ENCODE measurements at places on chromosomes 16 and 17.
A peak's percentile ranks its signal among the peaks of the same experiment; 100 is the strongest.

DNA sequence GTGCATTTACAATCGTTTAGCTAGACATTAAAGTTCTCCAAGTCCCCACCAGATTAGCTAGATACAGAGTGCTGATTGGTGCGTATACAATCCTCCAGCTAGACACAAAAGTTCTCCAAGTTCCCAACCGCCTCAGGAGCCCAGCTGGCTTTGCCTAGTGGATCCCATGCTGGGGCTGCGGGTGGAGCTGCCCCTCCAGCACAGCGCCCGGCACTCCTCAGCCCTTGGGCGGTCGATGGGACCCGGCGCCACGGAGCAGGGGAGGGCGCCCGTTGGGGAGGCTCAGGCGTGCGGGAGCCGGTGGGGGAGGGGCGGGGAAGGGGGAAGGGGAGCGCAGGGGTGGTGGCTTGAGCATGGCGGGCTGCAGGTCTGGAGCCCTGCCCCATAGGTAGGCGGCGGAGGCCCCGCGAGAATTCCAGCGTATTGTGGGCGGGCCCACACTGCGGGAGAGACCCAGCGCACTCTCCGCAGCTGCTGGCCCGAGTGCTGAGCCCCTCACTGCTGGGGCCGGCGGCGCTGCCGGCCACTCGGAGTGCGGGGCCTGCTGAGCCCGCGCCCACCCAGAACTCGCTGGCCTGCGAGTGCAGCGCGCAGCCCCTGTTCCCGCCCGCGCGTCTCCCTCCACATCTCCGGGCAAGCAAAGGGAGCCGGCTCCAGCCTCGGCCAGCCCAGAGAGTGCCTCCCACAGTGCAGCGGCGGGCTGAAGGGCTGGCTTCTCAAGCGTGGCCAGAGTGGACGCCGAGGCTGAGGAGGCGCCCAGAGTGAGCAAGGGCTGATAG is 907.5 kb downstream of the CDH8 start:
- DNase-seq = no peak

DNA sequence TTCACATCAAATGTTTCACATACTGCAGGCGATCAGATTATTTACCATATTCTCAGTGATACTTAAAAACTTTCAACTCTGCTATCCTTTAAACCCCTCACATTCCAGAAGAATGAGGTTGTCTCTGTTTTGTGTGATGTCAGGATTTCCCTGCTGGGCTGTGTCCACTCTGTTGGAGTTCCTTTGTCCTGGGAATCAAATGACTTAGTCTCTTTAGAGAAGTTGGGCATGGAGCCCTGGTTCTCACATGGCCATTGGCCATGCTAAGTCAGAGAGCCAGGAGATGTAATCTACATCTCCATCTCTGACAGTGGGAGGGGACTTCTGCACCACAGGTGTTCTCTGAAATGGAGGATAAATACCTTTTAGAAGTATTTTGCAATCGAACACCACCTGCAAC is 205.1 kb upstream of the MAF start:
- no peak for DNase-seq

GRCh38 chr16:89695086-89695874 is 6.2 kb downstream of the SPATA2L start:
- DNase-seq = no peak

- DNase-seq = no peak
Observed at GRCh38 chr17:64225410-64225809, 37.6 kb downstream of the TEX2 start.

DNA sequence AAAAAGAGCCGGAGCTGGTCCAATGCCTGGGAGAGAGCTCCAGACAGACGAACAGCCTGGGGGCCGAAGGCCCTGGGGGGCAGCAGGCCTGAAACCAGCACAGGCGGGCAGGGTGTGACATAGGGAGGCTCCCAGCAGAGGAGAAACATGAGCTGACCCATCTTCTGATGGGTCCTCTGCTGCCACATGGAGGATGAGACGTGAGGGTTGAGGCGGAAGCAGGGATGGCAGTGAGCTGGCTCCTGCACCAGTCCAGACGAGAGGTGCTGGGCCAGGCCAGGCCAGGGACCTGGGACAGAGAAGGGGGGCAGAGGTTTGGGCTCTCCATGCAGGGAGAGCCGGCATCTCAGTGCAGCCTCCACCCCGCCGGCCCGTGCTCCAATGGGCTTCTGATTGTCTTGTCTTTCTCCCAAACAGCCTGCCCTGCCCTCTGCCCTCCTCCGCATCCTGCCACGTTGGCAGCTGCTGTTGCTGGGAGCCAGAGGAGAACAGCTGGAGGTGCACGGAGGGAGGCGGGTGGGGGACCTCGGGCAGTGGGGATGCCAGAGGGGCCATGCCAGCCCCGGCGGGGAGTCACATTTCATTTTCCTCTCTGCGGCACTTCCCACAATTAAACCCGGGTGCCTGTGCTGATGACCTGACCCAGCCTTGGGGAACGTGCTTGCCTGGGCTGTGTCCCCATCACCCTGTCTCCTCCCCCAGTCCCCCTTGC is 139.1 kb upstream of the GSE1 start:
- DNase-seq = no peak

DNA sequence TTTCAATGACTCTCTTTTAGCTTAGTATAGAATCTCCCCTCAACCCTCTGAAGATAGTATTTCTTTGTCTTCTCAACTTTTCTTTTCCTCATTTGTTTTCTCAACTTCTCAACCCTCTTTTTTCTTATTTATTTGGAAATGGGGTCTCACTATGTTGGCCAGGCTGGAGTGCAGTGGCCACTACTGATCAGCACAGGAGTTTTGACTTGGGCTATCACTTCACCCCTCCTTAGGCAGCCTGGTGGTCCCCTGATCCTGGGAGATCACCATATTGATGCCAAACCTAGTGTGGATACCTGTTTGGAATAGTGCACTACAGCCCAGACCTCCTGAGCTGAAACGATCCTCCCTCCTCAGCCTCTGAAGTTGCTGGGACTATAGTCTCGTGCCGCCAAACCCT is 79.8 kb downstream of the PITPNC1 start:
- no peak for DNase-seq

DNA sequence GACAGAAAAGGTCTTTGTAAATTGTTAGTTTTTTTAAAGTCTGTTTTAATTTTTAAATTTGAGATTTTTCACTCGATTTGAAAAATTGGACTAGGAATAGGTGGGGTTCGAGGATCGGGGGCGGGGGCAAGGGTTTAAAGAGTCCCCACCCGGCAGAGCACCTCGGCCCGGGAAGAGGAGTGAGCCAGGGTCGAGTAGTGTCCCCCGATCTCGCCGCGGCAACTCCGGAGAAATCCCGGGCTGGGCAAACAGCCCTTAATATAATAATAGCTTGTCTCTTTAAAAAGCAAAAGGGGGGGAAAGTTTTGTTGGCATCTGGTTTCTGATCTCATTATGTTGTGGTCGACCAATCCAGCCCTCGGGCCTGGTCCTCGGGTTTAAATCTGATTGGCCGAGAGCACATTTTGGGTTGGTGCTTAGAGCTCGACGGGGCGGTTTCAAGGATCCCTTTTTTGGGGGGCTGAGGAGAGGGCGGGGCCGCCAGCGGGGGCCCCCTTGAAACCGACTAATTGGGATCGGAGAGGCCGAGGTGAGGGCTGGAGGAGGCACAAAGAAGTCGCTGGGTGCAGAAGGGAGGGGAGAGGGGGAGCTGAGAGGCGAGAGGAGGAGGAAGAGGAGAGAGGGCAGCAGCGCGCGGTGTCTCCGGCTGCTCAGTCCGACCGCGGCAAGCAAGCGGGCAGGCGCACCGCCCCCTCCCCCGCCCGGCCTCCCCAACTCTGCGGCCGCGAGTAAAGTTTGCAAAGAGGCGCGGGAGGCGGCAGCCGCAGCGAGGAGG is at the start of gene FZD2:
FZD2 (plus strand) TSS at position 653 of the 775 bp plus-strand sequence. CDS start 205 bp downstream, outside the sequence.
- DNase-seq = peak; percentile 23

GRCh38 chr16:15773968-15774367 is 82.9 kb downstream of the MYH11 start:
- DNase-seq = no peak

DNA sequence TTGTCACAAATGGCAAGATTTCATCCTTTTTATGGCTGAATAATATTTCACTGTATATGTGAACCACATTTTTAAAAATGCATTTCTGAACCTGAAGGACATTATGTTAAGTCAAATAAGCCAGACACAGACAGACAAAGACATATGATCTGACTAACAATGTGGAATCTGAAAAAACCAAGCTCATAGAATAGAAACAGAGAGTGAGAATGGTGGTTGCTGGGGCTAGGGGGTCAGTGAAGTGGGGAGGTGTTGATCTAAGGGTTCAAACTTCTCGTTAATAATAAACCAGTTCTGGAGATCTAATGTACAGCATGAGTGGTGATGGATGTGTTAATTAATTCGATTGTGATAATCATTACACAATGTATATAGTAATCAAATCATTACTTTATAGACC is 475.1 kb downstream of the WWOX start:
- DNase-seq = no peak

DNA sequence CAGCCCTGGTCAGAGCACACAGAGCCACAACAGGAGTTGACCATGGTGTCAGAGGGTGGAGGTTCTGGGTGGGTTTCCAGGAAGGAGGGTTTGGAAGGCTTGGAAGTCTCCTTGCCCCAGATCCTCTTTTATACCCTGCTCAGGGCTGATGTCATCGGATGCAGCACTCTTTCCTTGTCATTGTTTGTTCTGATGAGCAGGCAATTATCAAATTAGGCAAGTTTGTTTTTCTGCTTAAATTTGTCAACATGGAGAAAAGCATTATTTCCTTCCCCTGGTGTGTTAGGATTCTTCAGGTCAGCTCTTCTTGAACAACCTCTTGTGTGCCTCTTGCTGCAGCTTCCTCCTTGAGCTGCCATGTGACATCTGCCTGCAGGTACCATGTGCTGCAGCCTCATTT is at the start of gene KRTAP4-4:
KRTAP4-4 (minus strand) TSS at position 101 of the 400 bp plus-strand sequence; CDS start at position 44, 57 bp downstream.
- no peak for DNase-seq

GRCh38 chr17:6488008-6488539 is 43.8 kb downstream of the PIMREG start:
- no peak for DNase-seq

GRCh38 chr16:65285128-65286048 is 163.5 kb upstream of the CDH11 start:
- DNase-seq = no peak

DNA sequence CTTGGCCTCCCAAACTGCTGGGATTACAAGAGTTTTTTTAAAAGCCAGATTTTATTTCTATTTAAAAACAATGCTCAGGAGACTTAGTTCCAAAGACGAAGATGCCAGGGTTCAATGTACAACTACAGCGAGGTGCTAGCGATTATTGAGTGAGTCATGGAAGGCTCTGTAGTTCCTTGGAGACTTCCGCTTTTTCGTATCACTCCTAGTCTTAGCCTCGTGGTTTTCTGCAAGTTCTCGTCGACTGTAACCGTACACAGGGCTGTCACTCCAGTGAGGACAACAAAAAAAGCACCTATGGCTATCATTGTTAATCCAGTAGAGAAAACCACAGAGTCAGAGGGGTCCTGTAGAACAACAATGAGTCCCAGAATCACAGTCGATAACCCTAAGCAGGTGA is 22.7 kb upstream of the ZC3H7A start:
- DNase-seq = no peak

- no peak for DNase-seq
Observed at GRCh38 chr16:84786605-84787262, 33.1 kb upstream of the CRISPLD2 start.

DNA sequence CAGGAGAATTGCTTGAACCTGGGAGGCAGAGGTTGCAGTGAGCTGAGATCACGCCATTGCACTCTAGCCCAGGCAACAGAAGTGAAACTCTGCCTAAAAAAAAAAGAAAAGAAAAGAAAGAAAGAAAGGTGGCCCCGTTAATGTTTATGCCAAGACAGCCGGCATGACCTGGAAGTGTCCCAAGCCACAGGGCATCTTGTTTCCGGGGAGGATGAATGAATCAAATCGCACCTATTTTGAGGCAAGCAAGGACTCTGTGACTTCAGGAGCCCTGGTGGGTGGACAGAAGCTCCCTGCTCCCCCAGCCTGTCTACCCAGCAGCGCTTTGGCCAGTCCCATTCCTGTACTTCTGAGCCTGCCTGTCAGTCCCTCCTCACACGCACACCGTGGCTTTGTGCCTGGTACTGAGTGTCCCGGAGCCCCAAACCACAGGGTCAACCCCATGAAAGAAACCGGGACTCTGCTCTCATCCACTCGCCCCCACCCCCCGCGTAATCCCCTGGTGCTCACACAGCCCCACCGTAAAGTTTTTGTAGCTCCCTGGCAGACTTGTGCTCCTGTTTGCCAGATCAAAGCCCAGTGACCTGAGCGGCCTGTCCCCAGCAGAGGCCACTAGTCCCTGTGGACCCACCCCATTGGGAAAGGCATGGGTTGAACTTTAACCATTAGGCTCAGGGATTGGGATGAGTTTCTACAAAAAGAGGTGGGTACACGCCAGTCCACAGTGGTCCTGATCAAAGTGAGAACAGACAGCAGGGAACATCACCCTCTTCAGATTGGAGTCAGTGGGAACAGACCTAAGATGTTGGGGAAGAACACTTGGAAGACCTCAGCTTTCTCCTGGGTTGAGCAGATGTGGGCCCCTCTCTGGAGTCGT is 19.3 kb downstream of the CD2BP2 start:
- DNase-seq = no peak

- no peak for DNase-seq
Observed at GRCh38 chr16:62363501-62363900, 327.3 kb upstream of the CDH8 start.

DNA sequence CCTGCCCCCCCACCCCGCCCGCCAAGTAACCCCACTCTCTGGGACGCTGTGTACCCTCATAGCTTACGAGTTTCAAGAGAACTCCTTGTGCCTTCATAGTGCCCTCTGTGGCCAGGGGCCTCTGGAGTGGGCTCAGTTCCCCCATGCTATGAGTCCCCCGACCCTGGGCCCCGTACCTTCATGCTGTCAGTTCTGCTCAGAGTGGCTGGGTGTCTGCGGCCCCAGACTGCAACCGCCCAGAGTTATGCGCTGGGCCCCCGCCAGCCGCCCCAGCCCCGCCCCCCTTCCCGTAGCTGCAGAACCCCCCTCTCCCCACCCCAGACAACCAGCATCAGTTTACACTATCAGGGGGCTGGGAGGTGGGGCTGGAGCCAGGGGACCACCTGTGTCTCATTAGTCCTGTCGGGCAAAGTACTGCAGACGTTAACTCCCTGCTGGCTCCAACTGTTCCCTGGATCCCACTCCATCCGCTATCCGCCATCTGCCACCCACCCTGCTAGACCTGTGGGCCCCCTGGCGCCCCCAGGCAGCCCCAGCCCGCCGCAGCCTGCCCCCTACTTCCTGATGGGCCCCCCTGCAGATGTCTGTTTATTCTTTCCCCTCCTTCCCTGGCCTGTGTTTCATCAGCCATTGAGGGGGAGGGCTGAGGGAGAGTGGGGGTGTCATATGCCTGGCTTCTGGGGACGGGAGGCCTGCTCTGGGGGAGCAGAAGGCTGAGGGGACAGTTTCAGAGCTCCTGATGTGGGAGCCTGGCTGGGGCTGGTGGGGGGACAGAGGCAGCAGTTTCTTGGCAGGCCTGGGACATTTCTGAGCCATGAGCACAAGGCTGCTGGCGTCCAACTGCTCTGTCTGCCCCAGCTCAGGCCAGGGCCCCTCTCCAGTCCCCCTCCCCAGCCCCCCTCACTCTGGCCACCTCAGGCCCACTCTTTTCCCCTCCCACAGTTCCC is at the start of gene MFAP4:
MFAP4 (minus strand) TSS at position 217 of the 947 bp plus-strand sequence; CDS start at position 182, 35 bp downstream.
- DNase-seq = no peak

- no peak for DNase-seq
Observed at GRCh38 chr17:3894911-3895343, 2.1 kb upstream of the CAMKK1 start.

- DNase-seq = no peak
Observed at GRCh38 chr17:75900691-75901533, 3.8 kb downstream of the MRPL38 start.

GRCh38 chr16:20344611-20345010 is 7.9 kb downstream of the UMOD start:
- DNase-seq = no peak

- DNase-seq = no peak
Observed at GRCh38 chr16:22358000-22358399, 16.4 kb downstream of the CDR2 start.

Data from activated T-cell treated with anti-CD3 and anti-CD28 coated beads for 24 hours (primary cell).